ENCODE measurements at places on chromosomes 16 and 17. TPM values are rescaled to one million over a fixed set of nuclear protein-coding genes. Genes with fewer than 3 reads are reported as not detected.

The ST6GALNAC1 gene
- not detected for total RNA-seq

The TBC1D3C gene
- total RNA-seq, result not detected

The WNK4 gene
- total RNA-seq, result 1.7 TPM

The CACNG1 gene
- total RNA-seq, result not detected

The SLC5A11 gene
- total RNA-seq, result not detected

The MRPS23 gene
- total RNA-seq, result 21.6 TPM

The TNFSF13 gene
- 1.2 TPM for total RNA-seq

The TTLL6 gene
- not detected for total RNA-seq

The RSKR gene
- 2.4 TPM for total RNA-seq

The P2RX1 gene
- under 0.01 TPM for total RNA-seq

The FGF11 gene
- total RNA-seq, result 0.30 TPM

The AOC3 gene
- total RNA-seq, result 0.15 TPM

The PRM1 gene
- not detected for total RNA-seq

The CCL5 gene
- not detected for total RNA-seq

The SLC13A2 gene
- not detected for total RNA-seq

The GPR142 gene
- total RNA-seq, result not detected

The TBC1D3K gene
- total RNA-seq, result not detected

The OR3A3 gene
- total RNA-seq, result not detected

The HP gene
- total RNA-seq, result not detected

The HOXB4 gene
- 11.7 TPM for total RNA-seq

The BTBD17 gene
- not detected for total RNA-seq

The OR1A1 gene
- not detected for total RNA-seq

The CCL3 gene
- total RNA-seq, result not detected

The CBX4 gene
- 12.3 TPM for total RNA-seq

The HEATR9 gene
- not detected for total RNA-seq

The NPIPB12 gene
- total RNA-seq, result 4.5 TPM

The LAT gene
- total RNA-seq, result 1.2 TPM

The GCGR gene
- total RNA-seq, result not detected

The MAP2K6 gene
- 2.9 TPM for total RNA-seq
